KBM-7 (cell line): ENCODE measurements at places on chromosomes 2 and 18.

DNA sequence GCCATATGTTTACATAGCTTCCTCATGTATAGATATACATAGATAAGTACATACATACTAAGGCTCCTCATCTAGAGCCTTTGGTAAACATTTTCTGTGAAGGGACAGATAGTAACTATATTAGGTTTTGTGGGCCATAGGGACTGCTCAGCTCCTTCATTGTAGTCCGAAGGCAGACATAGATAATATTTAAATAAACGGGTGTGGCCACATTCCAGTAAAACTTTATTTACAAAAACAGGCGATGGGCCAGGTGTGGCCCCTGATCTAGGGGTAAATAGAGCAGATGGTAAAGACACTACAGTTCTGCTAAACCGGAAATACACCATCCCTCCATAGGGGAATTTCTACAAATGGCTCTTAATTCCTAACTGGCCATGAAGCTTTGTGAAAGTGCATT lies 7.3 kb downstream of the COQ10B start:
- no peak for DNase-seq

DNA sequence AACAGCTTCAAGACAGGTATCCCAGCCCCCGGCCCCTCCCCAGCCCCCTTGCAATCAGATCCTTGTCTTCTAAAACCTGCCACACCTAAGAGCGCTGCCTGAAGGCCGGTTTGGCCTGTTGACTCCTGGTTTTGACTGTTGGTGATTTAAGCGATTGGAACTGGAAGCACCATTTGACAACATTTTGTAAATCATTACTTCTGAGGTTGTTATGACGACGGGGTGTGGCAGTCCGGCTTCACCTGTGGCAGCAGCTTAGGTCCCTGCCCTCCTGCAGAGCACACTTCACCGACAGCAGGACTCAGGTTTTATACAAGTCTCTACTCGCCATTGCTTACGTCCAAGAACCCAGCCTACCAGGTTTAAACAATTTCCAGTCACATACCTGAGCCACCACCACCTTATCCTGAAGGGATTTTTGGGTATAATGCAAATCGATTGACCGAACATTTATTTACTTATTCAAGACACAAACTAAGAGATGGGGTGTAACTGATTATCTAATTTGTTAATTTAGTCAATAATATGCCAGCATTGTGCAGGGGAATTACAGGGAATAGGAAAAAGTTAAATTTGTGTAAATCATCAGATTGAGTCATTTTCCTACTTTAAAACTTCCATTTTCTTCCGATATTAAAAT lies 707 bp upstream of the DGUOK start:
- DNase-seq = no peak

- no peak for DNase-seq
Measured at GRCh38 chr18:49905771-49906170, 92.4 kb upstream of the ACAA2 start.

- no peak for DNase-seq
Measured at GRCh38 chr18:310042-310441, 42.2 kb upstream of the THOC1 start.

DNA sequence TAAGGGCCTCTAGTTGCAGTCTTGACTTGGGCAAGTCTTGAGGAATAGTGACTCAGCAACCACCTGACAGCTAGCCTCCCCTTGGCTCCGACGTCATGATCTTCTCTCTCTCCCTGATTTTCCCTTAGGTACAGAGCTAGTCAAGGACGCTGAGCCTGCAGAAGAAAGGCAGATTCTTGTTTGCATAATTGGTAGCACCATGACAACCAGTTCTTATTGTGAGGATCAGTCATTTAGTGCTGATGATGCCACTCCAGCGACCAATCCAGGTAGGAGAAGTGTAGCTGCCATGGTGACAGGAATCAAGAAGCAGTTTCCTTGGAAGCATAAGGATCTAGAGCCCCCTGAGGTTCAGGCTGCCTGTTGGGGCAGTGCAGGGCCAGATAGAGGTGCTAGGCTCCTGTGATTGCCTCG lies 2.8 kb upstream of the RESP18 start:
- no peak for DNase-seq

- DNase-seq = no peak
Measured at GRCh38 chr2:44087714-44088092, 81.0 kb upstream of the PPM1B start.

- no peak for DNase-seq
Measured at GRCh38 chr18:42588786-42589185, 526.7 kb downstream of the RIT2 start.

GRCh38 chr2:230798769-230799399 lies 65.9 kb upstream of the ITM2C start:
- peak; percentile 69 for DNase-seq

DNA sequence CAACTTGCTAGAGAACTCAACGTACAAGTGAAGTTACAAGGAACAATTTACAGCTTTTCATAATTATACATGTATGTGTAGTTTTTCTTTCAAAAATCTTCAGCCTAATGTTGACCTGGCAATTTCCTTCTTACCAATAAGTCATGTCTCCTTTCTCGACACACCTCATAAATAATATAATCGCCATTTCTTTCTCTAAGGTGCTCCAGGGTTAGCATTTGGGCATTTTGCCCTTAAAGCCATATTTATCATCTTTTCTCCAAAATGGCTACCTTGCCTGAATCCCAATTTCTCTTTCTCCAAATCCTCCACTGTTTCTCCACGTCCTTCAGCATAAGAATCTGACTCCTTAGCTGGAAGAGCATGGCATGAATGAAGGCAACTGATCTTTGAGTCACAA lies 50.3 kb upstream of the RAB27B start:
- no peak for DNase-seq

GRCh38 chr2:46945671-46946070 lies 30.1 kb upstream of the MCFD2 start:
- no peak for DNase-seq

DNA sequence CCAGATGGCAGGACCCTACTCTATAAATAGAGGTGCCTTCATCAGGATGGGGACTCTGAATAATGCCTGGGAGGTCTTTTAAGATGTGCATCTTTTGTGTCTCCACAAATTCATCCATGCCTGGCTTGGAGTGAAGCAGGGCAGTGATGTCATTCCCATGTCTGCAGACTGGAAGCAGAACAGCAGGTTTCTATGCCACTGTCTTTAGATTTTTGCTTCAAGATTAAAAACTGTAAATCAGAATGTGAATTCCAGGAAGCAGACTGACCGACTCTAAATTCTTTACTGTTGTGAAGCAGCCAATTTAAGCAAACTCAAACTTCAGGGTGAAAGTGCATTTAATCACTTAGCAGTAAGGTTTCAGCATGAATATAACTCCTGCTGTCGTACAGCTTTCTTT lies 159.3 kb downstream of the SCG2 start:
- DNase-seq = no peak

- DNase-seq = peak; percentile 80
Measured at GRCh38 chr2:105379741-105380186, 19.1 kb downstream of the FHL2 start.

- no peak for DNase-seq
Measured at GRCh38 chr2:84847326-84848050, 33.4 kb downstream of the TRABD2A start.

- DNase-seq = no peak
Measured at GRCh38 chr18:51442012-51442411, 244.5 kb upstream of the MEX3C start.

DNA sequence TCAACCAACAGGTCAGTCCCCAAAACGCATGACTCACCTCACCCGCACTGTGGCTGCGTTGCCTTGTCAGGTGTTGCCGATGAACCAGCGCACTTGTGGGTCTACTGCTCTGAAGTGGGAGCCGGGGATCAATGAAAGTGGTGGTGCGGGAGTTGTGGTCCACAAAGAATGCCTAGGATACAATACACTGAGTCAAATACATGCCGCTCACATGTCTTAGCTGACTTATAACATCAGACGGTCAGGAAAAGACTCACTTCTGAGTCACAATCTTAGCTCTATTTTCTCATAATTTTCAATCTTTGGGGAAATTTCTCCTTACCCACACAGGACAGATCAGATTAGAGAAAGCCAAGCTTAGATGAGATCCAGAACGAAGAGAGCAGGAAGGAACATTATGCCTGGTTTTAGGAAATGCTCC lies 107.1 kb upstream of the STK17B start:
- DNase-seq = no peak

DNA sequence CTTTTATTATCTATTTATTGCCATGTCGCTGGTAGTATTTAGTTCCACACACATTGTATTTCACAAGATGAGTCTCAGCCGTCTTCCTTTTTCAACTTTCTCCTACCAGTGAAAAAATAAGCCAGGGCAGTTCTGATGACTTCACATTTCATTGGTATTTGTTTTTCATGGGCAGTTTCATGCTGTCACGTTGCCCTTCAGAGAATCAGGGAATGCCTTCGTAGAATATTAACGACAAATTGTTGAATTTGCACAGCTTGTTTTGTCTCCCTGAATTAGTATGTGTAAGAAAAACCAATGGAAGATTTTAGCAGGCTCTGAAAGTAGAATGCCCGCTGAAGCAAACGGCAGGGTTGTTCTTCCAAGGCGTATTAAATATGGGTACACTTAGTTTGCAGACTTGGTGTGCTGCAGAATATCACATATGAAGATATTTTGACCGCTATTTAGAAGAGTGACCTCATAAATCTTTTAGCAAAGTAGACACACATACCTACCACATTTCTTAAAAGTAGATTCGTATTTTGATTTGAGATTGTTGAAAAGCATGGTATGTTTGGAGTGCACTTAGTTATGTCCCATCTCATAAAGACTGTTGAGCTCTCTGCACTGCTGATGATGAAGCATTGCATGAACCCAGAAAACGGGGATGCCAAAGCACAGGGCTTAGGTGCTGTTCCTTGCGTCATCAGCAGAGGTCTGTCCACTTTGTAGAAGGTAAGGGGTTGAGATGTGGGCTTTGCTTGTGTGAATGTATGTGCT lies 2.9 kb downstream of the NEDD4L start:
- no peak for DNase-seq

GRCh38 chr2:233248999-233249398 lies 2.5 kb upstream of the ATG16L1 start:
- peak; percentile 73 for DNase-seq

DNA sequence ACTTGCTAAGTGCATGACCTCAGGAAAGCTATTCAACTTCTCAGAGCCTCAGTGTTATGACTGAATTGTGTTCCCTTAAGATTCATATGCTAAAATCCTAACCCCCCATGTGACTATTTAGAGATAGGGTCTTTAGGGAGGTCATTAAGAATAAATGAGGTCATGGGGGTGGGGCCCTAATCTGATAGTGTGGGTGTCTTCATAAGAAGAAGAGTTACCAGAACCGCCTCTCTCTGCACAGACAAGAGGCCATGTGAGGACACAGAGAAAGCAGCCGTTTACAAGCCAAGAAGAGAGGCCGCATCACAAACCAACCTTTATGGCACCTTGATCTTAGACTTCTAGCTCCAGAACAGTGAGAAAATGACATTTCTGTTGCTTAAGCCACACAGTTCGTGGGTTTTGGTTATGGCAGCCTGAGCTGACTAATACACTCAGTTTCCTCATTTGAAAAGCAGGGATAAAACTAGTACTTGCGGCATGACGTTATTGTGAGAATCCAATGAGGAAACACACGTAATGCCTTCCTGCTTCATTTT lies 9.9 kb downstream of the SH2D6 start:
- peak; percentile 22 for DNase-seq

GRCh38 chr2:70385966-70386595 lies 84.2 kb upstream of the FAM136A start:
- DNase-seq = no peak

DNA sequence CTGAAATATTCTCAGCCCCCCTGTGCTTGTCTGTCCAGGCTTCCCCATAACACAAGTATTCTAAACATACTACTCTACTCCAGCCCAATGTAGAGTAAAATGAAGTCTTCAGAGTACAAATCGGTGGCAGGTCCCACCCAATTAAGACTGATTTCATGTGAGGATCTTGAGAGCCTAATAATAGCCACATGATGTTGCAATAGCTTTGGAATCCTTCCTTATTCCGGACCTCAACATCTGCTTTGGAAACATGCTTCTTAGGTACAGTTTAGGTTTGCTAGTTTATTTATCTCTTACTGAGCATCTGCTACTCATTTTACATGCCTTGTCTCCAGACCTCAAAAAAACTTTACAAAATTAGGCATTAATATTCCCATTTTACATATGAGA lies 207.3 kb upstream of the RAB6C start:
- no peak for DNase-seq

- no peak for DNase-seq
Measured at GRCh38 chr2:241126201-241126611, 23.1 kb downstream of the PASK start.

DNA sequence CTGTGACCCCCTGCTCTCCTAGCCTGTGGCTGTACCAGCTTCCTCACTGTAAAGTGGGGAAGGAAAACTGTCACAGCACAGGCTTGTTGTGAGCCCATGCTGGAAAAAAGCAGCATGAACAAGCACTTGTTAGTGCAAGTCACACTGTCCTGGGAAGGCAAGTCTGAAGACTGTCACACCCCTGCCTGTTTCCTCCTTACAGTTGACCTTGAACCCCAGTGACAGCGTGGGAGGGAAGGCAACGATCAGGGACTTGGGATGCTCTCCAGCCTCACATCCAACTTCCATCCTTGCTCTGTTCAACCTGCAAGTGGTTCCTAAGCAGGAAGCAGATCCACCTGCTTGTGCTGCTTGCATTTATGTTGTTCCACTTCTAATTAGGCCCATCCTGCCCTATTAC lies 311.3 kb upstream of the KLHL29 start:
- no peak for DNase-seq

DNA sequence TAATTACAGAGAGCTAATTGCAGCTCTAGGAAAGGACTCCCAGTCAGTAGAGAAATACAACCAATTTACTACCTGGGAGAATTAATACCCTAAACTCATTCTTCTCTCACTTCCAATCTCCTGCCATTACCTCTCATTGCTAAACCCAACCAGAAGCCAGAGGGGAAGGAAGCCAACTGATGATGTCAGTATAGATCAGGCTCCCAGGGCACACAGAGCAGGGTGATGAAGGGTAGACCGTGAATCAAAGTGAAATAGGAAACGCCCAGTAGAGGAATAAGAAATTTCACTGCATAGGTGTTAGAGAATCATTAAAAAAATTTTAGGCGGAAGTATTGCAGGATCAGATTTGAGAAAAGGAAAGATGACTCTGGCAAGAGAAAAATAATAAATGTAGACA lies 456.8 kb upstream of the NXPH2 start:
- no peak for DNase-seq

- no peak for DNase-seq
Measured at GRCh38 chr2:52414561-52415295, 1352.9 kb upstream of the CHAC2 start.

DNA sequence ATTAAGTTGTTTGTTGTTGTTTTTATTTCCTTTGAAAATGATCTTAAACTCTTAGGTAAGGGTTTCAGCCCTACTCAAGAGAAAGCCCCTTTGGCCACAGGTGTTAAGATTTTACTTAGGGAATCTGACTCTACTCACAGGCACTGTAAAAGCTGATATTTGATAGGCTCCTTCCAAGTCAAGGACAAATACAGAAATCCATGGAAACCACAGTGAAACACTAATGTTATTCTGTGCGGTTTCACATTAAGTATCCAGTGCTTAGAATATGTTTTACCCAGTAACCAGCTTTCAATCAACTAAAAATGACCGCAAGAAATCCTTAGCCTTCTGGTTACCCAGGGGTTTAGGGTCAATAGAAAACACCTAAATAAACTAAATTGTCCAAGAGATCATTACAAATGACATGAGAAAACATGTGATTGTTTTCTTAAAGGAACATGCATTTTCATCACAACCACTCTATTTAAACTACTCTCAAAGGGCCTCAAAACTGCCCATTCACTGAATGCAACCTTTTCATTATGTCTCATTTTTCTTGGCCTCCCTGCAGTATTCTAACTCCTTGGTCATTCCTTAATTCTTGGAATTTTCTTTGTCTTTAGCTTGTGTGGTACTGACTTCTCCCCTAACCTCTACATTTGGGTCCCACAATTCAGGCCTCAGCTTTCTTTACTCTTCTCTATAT lies 56.0 kb downstream of the CDH2 start:
- no peak for DNase-seq

- no peak for DNase-seq
Measured at GRCh38 chr2:170943041-170943440, 14.0 kb downstream of the GORASP2 start.
